Naive thymus-derived CD8-positive, alpha-beta T cell (primary cell): ENCODE measurements at places on chromosomes 1 and 21.

DNA sequence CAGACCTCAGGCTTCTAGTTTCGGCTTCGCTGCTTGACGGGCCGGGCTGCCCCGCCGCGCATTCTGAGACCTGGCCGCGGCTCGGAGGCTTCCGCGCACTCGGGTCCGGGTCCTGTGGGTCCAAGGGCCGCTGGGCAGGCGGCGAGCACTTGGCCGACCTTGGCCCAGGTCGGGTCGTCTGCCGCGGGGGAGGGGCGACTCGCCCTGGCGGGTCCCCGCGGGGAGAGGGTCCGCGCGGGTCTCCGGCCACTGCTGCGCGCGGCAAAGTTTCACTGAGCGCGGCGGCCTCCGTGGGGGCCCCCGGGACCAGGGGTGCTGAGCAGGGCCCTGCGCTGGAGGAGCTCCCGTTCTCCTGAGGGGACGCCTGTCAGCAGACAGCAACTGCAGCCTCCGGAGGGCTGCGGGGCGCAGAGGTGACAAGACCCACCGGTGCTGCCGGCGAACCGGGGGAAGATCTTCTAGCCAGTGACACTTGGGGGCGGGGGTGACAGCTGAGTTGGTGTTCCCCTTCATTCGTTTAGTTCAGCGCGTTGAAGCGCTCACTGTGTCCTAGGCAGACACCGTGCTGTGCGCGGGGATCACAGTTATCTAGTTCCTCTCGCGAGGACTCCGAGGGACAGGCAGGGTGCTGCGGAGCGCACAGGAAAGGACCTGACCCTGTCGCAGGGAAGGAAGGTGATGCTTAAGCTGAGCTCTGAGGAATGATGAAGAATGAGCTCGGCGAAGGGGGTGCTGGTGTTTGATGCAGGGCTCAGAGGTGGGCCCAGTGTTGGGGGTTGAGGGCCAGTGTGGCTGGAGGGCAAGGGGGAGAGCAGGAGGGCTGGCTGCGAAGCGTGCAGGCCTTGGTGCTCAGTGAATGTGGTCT is 725 bp downstream of the MTFR1L start:
- no peaks in the 10 kb centered on the region for H3K27me3 ChIP-seq
- peaks cover 47% of the 10 kb centered on the region for H3K4me1 ChIP-seq
- DNase-seq, result peak; percentile 70
- peak overlapping the region; percentile 98 for H3K27ac ChIP-seq
- no peaks in the 10 kb centered on the region for H3K36me3 ChIP-seq

GRCh38 chr1:21042929-21043605 is 133.6 kb downstream of the EIF4G3 start:
- no peak for DNase-seq
- H3K27me3 ChIP-seq, result no peaks in the 10 kb centered on the region
- H3K4me1 ChIP-seq, result no peaks in the 10 kb centered on the region
- H3K4me3 ChIP-seq, result no peak overlapping the region

DNA sequence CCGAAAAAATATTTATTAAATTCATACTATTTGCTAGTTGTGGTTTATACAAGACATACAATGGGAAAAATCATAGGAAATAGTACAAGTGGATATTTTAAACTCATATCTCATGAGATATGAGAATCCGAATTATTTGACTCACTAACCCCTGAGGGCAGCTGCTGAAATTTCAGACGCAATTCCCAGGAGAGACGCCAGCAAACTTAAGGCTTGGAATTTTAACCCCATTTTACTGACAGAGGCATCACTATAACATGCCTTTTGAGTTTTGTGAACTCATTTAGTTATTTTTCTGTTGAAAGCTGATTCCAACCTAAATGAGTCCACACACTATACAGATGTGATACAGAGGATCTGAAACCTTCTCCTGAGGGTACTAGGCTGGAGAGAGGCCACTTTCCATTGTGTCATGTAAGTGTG is 5.9 kb upstream of the MROH9 start:
- no peaks in the 10 kb centered on the region for H3K36me3 ChIP-seq
- no peak overlapping the region for H3K27ac ChIP-seq
- DNase-seq, result no peak

DNA sequence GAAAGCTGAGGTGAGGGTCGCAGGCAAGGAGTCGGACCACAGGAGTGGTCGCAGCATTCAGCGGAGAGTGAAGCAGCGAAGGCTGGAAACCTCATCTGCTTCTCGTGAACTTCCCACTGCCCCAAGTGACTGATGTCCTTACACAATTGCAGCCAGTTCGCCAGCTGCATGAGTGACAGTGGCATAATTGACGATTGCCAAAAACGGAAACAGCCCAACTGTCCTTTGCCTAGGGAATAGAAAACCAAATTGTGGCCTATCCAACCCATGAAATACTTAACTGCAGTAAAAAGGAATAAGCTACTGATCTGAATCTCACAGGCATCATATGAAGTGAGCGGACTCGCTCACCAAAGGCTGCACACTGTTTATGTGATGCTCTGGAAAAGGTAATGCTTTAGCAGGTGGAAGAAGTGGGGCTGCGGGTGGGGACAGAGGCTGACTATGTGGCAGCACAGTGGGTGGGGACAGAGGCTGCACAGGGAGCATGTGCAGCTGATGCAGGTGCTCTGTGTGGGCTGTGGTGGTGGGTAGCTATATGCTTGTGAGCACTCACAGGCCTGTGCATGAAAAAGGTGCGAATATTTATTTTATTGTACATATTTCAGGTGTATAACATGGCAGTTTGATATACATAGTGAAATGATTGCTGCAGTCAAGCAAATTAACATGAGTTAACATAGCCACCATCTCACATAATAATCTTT is 4.2 kb upstream of the NLRP3 start:
- H3K4me3 ChIP-seq, result no peak overlapping the region
- no peaks in the 10 kb centered on the region for H3K27me3 ChIP-seq
- H3K36me3 ChIP-seq, result no peaks in the 10 kb centered on the region

DNA sequence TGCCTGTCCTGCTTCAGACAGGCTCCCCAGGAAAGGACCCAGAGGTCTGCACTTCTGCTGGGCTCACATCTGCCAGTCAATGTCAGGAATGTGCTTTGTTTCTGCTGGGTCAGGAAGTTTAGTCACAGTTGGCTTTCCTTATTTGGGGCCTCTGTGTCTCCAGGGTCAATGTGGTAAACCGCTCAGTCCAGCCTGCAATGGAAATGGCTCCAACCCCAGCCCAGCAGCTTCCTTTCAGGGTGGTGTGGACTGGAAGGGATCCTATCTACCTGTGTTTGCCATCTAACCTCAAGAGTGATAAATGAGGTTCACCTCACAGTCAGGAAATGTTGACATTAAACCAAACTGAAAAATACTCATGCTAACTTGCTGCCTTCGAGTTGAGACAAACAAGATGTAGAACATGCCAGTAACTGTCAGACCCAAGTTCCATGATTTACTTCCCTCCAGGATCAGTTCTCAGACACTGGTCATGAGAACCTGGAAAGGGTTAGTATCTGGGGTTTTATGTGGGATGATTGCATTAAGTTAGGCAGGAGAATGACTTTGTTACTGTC is 20.3 kb downstream of the ENO1 start:
- no peaks in the 10 kb centered on the region for H3K27me3 ChIP-seq
- H3K36me3 ChIP-seq, result peaks cover 68% of the 10 kb centered on the region
- no peak for DNase-seq
- H3K4me1 ChIP-seq, result peaks cover 6% of the 10 kb centered on the region
- peak overlapping the region; percentile 67 for H3K27ac ChIP-seq

- no peak overlapping the region for H3K27ac ChIP-seq
- no peak overlapping the region for H3K4me3 ChIP-seq
- DNase-seq, result no peak
- H3K36me3 ChIP-seq, result no peaks in the 10 kb centered on the region
- H3K4me1 ChIP-seq, result no peaks in the 10 kb centered on the region
- H3K27me3 ChIP-seq, result no peaks in the 10 kb centered on the region
Measured at GRCh38 chr1:55938376-55938850, 641.0 kb downstream of the PLPP3 start.

DNA sequence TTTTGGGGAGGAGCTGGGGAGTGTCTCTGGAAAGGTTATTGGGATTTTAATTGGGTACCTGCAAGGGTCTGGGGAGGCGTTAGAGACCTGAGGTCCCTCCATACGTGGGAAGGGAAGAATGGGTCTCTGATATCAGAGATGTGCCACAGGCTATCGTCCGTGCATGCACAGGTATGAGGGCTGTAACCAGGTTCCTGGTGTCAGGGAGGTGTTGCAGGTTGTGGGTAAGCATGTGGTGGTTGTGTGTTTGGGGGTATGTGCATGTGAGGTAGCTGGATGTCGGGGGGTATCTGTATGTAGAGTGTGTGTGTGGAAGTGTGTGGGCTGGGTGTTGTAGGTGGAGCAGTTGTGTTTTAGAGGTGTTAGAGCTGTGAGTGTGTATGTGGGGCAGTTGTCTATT is 8.3 kb downstream of the AHDC1 start:
- no peaks in the 10 kb centered on the region for H3K4me1 ChIP-seq
- no peak for DNase-seq
- H3K36me3 ChIP-seq, result no peaks in the 10 kb centered on the region
- H3K4me3 ChIP-seq, result no peak overlapping the region

DNA sequence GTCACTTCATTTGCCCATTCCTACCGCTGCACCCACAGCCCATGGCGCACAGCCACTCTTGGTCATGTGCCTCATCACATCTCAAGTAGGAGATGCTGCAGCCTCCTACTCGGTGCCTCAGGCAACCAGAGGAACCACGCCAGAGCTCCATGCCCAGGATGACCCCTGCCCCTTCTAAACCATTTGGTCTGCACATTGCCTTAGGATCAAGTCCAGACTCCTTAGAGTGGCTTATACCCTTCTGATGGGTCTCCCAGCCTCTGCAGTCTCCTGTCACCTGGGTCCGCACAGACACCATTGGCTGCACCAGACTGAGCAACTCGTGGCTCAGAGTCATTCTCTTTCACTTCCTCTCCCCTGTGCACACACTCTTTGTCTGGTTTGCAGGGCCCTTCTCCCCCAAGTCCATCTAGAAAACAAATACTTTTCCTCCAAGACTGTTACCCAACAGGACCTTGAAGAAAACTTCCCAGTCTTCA is 2.2 kb upstream of the ADORA3 start:
- DNase-seq, result no peak
- H3K27ac ChIP-seq, result peak overlapping the region; percentile 94
- no peaks in the 10 kb centered on the region for H3K27me3 ChIP-seq
- H3K4me1 ChIP-seq, result peaks cover 65% of the 10 kb centered on the region

DNA sequence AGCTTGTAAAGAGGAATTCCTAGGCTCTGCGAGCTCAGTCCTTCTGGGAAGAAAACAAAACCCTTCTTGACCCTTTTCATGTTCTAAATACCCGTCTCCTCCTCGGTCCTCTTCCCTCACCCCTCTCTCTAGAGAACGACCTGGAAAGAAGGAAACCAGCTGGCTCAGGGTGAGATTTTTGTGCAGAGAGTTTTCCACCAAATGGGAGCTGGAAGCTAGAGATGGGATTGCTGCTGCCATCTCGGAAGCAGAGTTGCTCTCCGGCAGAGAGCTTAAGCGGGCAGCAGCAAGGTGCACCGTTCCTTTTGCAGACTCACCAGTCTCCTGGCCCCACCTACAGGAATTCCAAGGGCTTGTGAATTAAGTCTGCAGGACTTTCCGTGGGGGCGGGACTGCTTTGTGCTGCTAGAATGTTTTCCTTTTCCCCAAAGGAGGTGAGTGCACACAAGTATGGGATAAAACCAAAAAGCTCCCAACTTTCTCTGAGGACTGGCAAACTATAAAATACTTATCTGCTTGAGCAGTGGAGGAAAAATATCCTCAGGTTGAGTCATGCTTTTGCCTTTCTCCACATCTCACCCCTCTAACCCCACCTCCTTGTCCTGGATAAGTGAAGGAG is 29.1 kb upstream of the KIAA0040 start:
- no peaks in the 10 kb centered on the region for H3K27me3 ChIP-seq
- peak overlapping the region; percentile 26 for H3K27ac ChIP-seq
- H3K4me1 ChIP-seq, result peaks cover 8% of the 10 kb centered on the region
- H3K36me3 ChIP-seq, result no peaks in the 10 kb centered on the region

DNA sequence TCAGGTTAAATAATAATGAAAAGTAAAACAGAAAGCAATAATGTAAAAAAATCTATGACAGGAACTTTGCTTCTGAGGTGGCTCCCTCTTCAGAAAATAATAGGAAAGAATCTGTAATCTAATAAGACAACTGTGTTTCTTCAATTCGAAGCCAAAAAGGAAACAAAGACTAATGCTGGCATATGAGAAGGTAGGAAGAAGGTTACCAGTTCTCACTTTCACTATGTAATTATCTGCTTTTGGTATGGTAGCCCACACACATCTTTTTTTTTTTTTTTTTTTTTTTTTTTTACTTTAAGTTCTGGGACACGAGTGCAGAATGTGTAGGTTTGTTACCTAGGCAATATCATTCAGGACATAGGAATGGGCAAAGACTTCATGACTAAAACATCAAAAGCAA is 47.1 kb downstream of the COP1 start:
- H3K27ac ChIP-seq, result no peak overlapping the region
- DNase-seq, result no peak
- peaks cover 88% of the 10 kb centered on the region for H3K36me3 ChIP-seq

DNA sequence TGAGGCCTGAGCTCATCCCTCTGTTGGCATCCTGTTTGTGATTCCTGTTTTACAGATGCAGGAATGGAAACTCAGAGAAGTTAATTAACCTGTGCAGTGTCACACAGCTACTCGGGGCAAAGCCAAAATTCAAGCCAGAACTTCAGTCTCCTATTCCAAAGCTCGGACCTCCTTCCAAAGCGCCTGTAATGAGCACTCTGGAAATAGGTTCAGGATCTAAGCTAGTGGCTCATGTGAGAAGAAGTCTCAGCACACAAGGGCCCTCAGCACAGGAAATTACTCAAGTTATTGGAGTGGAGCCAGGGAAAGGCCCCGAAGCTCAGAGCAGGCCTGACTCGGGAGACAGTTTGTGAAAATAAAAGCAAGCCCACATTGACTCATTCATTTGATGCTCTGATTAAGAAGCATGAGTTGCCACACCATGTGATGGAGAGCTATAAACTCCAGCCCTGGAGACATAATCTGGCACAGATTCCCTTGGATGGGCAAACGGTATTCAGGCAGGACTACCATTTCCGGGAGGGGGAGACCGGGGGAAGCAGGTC is 50.6 kb upstream of the LYST start:
- H3K4me1 ChIP-seq, result peaks cover 26% of the 10 kb centered on the region
- no peaks in the 10 kb centered on the region for H3K36me3 ChIP-seq
- H3K27me3 ChIP-seq, result no peaks in the 10 kb centered on the region
- peak; percentile 48 for DNase-seq
- H3K27ac ChIP-seq, result peak overlapping the region; percentile 83
- peak overlapping the region; percentile 61 for H3K4me3 ChIP-seq

- no peaks in the 10 kb centered on the region for H3K4me1 ChIP-seq
- H3K27ac ChIP-seq, result no peak overlapping the region
- no peak for DNase-seq
- H3K27me3 ChIP-seq, result no peaks in the 10 kb centered on the region
Measured at GRCh38 chr1:43610339-43610738, 39.6 kb upstream of the KDM4A start.

DNA sequence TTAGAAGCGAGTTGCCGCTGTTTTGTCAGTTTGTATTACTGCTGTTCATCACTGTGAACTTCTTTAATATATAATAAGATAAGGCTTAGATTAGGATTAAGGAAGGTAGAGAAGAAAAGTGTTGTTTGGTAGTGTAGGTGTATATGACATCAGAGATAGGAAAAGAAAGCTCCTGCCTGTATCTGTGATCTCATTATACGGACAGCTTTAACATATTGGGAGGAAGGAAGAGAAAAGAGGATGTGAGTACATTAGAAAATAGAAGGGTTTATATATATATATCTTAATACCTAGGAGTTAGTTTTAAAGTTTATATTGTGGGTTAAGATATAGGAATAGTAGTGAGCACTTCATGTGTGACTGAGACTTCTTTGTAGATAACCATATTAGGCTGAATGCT is 71.0 kb downstream of the RALGPS2 start:
- no peaks in the 10 kb centered on the region for H3K27me3 ChIP-seq
- peaks cover 2% of the 10 kb centered on the region for H3K4me1 ChIP-seq
- DNase-seq, result no peak
- H3K36me3 ChIP-seq, result peaks cover 37% of the 10 kb centered on the region
